NCI-H1092 treated with DMSO at 0.1 percent for 48 hours (cell line): ENCODE measurements at places on chromosomes 7 and 10.
A peak's percentile ranks its signal among the peaks of the same experiment; 100 is the strongest.

GRCh38 chr7:152588350-152588749, 87.6 kb downstream of the XRCC2 start:
- DNase-seq: no peak

GRCh38 chr7:40584667-40585433, 450.0 kb downstream of the SUGCT start:
- no peak for DNase-seq

- DNase-seq: peak; percentile 98
These were observed at the start of gene MEOX2 for GRCh38 chr7:15686295-15686956. MEOX2 (minus strand) TSS chr7:15686683; CDS start chr7:15686402, 281 bp downstream.

GRCh38 chr10:76287856-76288255, 856.4 kb downstream of the LRMDA start:
- DNase-seq: no peak

DNA sequence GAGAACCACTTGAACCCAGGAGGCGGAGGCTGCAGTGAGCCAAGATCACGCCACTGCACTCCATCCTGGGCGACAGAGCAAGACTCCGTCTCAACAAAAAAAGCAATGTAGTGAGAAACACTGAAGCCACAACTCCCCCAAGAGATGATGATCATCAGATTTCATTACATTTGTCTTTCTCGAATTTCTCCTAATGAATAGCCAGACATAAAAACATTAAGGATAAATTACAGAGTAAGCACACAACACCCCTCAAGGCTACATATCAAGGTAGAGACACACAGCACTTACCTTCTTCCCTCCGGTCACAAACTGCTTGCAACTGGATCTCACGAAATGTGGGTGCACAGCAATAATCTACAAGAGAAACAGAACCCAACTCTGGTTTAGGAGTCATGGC, 91.5 kb downstream of the VPS41 start:
- no peak for DNase-seq

GRCh38 chr7:130096243-130096827, 26.0 kb downstream of the KLHDC10 start:
- DNase-seq: no peak

GRCh38 chr10:29790207-29790606, 155.4 kb upstream of the SVIL start:
- DNase-seq: no peak

DNA sequence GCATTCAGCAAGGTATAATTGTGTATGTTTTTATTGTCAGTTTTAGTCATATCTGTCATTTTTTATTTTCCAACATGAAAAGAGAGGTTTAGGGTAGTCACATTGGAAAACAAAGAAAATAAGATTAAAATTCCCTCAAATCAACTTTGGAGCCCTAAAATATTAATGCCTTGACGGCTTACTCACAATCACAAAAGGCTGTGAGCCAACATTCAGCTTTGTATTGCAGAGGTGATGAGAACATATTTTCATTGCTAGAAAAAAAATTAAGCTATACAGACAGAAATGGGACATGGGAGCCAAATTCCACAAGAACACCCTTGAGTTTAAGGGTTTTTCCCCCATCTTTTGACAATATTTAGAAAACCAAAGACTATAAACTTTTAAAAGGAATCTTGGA, 30.2 kb downstream of the CALD1 start:
- no peak for DNase-seq

- no peak for DNase-seq
These were observed 10.9 kb upstream of the NFE2L3 start for GRCh38 chr7:26141077-26141476.

DNA sequence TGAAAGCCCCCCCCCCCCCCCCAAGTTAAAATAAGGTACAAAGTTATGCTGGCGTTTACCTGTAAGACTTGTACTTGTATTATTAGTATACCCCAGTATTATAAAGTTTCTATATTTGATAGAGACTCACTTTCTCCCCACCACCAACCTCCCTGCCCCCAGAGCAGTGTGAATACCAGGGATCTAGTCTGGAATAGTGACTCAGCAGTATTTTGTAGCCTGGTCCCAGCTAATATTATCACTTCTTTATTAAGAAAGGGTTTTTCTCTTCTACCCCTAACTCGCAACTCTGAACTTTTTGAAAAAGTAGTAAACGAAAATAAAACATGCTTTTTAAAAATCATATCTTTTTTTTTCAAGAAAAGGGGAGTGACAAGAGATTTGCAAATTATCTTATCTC, 26.7 kb downstream of the GLI3 start:
- no peak for DNase-seq

DNA sequence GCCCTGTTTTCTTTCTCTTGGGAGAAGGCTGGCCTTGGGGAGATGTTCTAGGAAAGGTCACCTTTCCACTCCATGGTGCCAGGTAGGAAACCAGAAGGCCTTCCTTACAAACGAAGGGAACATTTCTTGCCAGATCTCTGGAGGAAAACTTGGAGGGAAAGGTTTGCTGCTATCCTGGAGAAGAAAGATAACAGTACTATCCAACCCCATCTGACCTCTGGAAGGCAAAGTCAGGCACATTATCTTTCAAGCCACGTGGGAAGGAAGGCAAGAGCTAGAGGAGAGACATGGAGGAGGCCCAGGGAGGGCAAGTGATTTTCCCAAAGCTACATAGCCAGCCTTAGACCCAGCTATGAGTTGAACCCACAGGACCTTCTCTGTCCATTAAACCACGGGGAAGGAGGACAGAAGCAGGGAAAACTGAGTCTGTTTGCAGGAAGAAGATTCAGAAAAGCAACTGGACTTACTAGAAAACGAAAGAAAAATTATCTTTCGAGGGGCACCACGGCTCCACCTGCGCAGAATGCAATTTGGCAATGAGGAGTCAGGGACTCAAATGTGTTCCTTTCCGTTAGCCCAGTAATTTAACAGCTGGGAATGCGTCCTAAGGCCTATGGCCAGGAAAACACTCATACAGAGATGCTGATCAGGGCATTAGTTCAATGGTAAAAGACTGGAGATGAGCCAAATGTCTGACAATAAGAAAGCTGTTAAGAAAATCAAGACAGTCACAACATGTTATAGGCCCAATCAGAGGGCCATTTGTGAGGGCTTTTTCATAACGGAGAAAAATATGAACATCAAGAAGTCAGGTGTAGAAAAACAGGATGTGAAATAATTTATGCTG, 32.0 kb upstream of the PSAP start:
- DNase-seq: peak; percentile 62

- DNase-seq: no peak
These were observed 240.4 kb downstream of the ABCA13 start for GRCh38 chr7:48411619-48412018.

DNA sequence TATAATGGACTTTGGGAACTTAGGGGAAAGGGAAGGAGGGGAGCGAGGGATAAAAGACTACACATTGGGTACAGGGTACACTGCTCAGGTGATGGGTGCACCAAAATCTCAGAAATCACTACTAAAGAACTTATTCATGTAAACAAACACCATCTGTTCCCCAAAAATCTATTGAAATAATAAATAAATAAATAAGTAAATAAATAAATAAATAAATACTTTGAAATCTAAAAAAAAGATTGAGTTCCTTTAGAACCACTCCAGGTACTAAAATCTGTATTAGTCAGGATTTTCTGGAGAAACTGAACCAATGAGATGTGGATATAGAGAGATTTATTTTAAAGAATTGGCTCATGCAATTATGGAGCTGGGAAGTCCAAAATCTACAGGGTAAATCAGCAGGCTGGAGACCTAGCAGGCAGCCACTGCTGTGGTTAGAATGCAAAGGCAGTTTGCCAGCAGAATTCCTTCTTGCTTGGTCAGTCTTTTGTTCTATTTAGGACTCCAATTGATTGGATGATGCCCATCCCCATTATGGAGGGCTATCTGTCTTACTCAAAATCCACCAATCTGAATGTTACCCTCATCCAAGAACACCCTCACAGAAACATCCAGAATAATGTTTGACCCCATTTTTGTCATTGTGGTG, 8.9 kb downstream of the IGFBP1 start:
- DNase-seq: no peak

DNA sequence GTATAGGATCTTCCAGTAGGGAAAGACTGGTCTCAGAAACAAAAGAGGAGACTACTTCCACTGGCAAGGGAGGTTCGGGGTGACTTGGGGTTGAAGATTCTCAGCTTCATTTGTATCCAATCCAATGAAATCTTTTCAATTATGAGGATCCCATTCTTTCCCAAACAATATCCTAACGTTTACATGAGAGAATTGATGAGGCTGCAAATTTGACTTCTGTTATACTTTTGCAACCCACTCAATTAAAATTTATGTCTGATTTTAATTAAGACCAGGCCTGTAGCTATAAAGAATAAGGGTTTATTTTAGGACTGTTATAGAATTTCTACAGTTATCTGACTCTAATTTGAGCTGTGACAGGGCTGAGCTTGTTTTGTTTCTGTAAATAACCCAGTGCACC, 251.5 kb downstream of the ANKRD7 start:
- DNase-seq: no peak

DNA sequence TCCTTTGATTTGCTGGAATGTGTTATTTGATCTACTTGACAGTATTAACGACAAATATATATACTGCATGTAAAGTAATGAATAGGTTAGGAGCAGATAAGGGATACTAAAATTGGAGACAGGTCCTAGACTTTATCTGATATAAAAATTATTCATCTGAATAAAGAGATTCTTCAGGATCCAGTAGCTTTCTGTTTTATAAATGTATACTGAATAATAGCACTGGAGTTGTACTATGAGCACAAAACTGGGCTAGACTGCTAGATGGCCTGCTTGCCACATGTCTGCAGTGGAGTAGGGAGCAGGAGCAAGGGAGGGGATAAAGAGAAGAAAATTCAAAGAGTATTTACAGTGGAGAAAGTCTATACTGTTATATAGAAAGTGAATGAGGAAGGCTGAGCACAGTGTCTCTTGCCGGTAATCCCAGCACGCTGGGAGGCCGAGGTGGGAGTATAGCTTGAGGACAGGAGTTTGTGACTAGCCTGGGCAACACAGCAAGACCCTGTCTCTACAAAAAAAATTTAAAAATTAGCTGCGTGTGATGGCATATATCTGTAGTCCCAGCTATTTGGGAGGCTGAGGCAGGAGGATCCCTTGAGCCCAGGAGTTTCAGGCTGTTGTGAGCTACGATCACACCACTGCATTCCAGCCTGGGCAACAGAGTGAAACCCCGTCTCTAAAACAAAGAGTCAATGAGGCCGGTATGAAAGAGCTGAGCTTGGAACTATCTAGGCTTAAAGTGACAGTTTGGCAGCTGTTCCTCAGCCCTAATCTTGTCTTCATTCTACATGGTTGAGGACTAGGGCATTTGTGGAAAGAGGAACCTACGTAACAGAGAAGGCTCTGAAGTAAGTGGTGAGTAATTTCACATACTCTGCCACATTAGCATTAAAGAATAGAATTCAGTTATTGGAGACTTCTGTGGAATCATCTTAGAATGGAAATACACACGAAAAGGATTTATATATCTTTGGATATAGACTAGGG, 41.8 kb downstream of the CD36 start:
- DNase-seq: no peak

GRCh38 chr7:33760146-33760545, 145.2 kb upstream of the BMPER start:
- DNase-seq: no peak

DNA sequence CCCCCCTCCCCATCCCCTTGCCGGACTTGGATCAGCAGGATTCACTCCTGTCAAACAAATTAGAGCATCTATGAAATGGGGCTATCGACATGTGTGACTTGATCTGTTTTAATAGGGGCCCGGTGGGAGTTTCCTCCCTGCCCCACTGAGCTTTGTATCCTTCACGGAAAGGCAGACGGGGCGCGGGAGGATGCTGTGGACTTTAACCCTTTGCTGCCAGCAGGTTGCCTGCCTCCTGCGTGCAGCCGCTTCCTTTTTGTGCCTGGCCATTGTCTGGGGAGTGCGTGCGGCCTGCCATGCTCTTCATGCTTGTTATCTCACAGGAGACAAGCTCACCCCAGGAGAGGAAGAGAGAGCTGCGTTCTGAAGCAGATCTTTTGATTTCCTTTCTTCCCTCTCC, 512.8 kb upstream of the GALNT17 start:
- peak; percentile 72 for DNase-seq

DNA sequence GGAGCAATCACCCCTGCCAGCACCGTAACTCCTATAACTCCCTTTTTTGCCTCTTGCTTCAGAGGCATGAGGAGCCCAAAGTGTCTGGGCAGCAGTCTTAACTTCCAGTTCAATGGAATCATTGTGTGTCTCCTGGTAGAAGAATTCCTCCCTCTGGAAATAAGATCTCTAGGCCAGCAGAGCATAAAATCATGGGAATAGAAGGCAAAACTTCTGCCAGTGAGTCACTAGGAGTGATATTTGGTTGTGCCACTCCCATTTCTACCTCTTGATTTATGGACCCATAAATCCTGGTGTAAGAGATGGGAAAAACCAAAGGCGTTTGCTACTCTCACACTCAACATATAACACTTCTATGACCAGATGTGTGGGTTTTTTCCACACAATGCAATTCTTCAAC, 104.9 kb upstream of the FAM180A start:
- DNase-seq: no peak

- peak; percentile 37 for DNase-seq
These were observed 48.1 kb downstream of the WIPF3 start for GRCh38 chr7:29854257-29854938.

DNA sequence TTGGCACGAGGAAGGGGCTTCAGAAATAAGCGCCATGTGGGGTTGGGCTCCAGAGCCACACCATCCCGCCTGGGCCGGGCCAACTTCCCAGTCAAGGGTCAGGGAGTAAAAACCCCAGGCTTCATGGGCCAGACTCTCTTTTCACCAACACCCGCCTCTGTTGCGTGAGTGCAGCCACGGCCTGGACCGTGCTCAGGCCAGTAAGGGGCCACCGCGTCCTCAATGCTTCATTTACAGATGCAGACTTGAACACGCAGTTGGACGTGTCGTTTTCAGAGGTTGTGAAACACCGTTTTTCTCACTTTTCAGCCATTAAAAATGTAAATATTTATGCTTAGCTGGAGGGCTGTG, 161.0 kb downstream of the WDR37 start:
- no peak for DNase-seq

- no peak for DNase-seq
These were observed 671 bp upstream of the CHST3 start for GRCh38 chr10:71963351-71964097.

DNA sequence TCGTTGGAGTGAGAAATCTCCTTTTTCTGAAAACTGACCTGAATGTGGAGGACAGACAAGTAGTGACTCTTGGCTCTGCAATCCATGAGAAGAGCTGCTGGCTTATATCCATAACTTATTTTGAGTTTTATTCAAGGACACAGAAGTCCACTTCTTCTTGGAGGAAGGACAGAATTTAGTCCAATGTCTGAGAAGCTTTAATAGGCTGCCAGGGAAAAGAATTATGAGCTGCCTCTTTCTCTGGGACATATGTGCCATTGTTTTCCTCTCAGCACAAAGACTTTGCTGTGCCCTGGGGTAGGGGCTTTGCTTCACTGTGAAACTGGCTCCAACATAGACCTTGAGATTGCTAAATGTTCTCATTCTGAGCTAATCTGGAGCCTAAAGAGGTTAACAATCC, 20.5 kb upstream of the AOC1 start:
- no peak for DNase-seq

- DNase-seq: no peak
These were observed 13.2 kb upstream of the MALSU1 start for GRCh38 chr7:23285657-23286646.

- no peak for DNase-seq
These were observed 32.3 kb downstream of the VIPR2 start for GRCh38 chr7:159112136-159113011.

- no peak for DNase-seq
These were observed 10.1 kb downstream of the ITGB8 start for GRCh38 chr7:20340839-20341238.

- no peak for DNase-seq
These were observed 126.8 kb downstream of the COBL start for GRCh38 chr7:51189777-51190176.

GRCh38 chr10:108688314-108688713, 1235.0 kb downstream of the XPNPEP1 start:
- no peak for DNase-seq
